ENCODE measurements at places on chromosomes 11 and 22.

GRCh38 chr11:96448225-96448624 lies 58.4 kb downstream of the JRKL start:
- no peak for DNase-seq

DNA sequence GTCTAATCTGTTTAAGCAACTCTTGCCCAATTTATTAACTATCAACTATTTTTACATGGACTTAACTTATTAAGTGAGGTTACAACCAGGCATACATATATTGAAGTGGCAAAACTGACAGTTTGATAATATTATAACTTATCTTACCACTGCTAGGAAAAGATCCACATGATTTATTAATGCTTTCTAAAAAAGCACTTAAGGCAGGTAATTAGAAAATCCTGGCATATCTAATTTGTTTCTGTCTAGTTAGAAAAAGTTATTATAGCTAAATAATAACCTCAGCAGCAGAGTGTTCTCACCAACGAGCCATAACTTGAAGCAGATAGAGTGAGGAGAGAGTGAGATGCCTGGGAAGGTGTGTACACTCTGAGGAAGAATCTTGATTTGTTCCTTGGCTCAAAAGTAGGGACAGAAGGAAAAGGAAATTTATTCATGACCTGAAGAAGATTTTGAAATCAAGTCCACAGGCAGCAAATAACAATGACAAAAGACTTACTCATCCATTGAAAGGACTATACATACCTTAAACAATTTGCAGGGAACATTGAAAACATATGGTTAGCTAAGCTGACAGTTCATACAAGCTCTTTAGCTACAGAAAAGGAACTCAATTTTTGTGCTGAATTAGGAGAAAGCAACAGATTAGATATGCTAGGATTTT lies 7.1 kb upstream of the MUC15 start:
- no peak for DNase-seq

DNA sequence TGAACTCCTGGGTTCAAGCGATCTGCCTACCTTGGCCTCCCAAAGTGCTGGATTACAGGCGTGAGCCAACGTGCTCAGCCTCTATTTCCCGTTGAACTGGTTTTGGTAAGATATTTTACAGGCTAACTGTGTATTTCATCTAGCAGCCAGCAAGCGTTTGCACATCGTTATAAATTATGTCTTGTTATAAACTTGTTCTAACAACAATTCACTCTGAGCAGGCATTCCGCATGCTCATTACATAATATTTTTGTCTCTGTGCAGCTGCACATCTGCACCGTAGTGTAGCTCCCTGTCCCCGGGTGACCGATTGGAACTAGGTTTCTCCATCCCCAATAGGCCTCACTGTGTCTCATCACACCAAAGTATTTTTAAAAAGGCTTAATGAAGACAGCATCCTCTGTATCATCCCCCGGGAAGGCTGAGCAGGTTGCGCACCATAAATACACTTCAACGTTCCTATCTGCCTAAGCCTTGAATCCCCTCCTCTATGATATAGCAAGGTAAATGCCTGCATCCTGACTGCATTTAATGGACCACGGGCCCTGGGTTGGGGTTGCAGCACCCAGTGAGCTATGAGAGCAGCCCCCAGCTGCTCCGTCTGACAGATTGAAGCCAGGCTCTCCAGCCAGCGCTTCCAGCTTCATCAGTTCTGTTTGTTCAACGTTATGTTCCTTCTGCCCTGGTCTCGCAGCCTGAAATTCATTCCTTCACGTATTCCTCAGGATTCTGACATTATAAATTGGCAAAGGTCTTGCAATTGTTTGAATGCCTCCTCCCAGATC lies 47.7 kb downstream of the TST start:
- no peak for DNase-seq

- no peak for DNase-seq
Observed at GRCh38 chr11:13051257-13051656, 42.1 kb downstream of the RASSF10 start.

DNA sequence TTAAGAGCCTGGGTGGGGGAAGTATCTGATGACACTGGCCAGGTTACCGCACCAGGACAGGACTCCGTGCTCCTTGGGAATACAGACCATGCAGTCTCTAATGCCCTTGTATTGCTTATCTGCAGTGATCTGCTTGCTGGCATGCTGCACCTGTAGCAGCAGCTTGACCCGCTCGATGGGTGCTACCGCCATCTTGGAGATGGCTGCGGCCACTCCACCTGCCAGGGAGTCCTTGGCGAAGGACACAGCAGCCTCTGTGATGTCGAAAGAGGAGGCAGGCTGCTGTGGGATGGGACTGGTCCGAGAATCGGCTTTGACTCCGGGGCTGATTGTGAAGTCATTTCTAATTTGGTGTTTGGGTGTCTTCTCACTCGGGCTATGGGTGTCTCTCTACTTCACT lies 3.1 kb downstream of the WBP2NL start:
- DNase-seq, result no peak

DNA sequence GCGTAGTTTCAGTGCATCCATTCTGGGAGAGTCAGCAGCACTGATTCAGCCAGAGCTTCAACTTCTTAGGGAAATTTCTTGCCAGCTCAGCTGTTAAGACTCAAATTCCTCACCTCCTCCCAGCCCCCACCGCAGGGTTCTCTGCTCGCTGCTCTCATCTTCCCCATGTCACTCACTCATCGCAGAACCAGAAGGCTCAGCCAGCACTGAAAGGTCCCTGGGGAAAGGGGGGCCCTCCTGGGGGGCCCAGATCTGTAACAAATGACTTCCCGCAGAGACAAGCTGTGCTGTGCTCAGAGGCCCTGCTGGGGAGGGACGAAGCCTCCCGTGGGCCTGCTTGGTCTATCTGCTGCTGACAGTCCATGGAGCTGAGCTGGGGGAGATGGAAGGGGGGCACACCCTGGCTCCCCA lies 220.6 kb downstream of the NTM start:
- DNase-seq, result no peak
